Endodermal cell (in vitro differentiated cells): ENCODE measurements at places on chromosomes 11 and 22.

GRCh38 chr11:29309992-29310391 lies 706.8 kb downstream of the KCNA4 start:
- DNase-seq, result no peak

DNA sequence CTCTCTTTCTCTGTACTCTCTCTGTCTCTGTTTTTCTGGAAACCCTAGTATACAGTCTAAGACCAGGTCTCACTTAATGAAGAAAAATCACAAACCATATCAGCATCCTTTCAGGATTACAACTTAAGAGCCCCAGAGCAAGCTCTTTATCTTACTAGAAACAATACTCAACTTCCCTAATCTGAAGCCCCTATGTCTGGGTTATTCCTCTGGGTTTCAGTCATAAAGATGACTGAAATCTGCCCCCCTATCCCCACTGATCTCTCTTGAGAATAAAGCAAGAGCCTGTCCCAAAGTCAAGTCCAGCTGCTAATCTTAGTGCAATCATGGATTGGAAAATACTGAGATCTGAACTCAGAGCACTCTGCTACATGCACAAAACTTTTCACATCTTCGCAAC lies 53.9 kb upstream of the PICALM start:
- no peak for DNase-seq

DNA sequence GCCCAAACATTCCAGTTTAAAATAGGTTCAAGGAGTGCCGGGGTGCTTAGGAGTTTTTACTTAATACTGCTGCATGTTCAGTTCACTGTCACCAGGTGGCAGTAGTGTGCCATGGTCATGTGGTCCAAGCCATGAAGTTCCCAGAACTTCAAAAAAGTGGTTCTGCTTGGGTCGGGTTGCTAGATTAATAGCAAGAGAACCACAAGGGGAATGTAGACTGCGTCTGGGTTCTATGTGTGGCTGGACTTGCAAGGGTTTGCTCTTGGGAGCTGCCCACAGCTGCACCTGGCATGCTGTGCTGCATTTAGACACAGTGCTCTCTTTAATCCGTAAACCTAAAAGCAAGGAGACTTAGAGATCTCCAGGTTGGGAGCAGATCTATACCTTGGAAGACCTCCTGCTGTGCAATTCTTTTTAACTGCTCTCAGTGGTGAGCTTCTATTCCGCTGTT lies 6.5 kb upstream of the SPON1 start:
- peak; percentile 85 for DNase-seq

- DNase-seq, result no peak
Measured at GRCh38 chr22:46418827-46419226, 83.3 kb downstream of the TRMU start.

GRCh38 chr11:126115816-126116331 lies 53.2 kb upstream of the CDON start:
- peak; percentile 68 for DNase-seq

- DNase-seq, result no peak
Measured at GRCh38 chr11:125069008-125069407, 5.9 kb downstream of the SLC37A2 start.

GRCh38 chr11:76691655-76692054 lies 21.1 kb upstream of the LRRC32 start:
- no peak for DNase-seq

GRCh38 chr11:13972043-13972910 lies 9.8 kb downstream of the SPON1 start:
- no peak for DNase-seq

DNA sequence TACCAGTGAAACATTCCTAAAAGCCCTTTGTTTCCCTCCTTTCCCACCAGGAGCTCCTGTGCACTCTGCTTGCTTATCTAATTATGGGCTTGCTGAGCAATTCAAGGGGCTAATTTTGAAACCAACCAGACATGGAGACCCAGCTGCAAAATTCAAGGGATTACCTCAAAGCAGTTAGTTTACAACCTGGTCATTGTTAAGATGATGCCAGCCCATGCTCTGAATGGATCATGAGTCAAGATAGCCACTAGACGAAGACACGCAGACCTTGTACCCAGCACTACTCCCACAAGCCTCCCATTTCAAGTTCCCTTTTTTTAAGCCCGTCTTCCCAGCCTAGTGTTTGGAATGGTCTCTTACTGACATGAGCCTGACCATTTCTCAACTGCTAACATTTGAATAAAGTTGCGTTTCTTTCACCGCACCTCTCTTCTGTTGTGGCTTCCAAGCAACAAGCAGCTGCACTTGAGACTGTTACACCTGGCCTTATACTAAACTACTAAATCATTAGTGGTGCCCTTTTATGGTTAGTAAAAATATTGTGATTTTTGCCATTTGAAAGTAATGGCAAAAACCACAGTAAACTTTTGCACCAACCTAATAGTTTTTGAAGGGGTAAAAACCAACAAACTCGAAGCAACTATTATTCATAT lies 315.3 kb upstream of the LUZP2 start:
- DNase-seq, result no peak

- no peak for DNase-seq
Measured at GRCh38 chr22:28798810-28799605, 1.4 kb downstream of the XBP1 start.

GRCh38 chr11:130490682-130491449 lies 42.4 kb downstream of the ADAMTS15 start:
- no peak for DNase-seq

GRCh38 chr22:35660291-35661127 lies 12.3 kb downstream of the APOL6 start:
- no peak for DNase-seq

DNA sequence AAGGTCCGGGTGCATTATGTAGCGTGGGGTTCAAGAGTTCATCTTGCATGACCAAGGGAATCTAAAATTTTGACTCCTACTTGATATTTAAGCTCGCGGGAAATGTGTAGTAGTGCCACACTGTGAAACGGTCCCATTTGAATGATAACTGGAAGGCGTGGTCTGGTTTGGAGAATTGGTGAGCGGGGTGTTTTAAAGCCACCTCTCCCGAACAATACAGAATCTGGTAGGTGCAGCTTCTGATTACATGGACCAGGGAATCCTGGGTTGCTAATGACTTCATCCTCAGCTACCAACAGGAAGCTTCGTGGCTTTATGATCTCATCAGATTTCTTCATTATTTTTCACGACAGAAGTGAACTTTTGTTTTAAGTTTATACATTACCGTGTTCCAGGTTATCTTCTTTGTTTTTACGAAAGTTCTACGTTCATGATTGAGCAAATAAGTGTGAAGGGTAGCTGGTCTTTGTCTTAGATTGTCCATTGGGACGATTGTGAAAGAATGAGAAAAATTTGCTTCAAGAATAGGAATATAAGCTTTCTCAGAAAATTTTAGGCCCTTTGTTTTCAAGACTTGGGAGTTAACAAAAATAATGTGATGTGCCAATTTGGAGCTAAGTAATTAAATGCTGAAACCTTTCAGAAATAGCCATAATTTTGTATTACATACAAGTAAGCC lies 1.7 kb downstream of the QSER1 start:
- DNase-seq, result no peak

- peak; percentile 95 for DNase-seq
Measured at GRCh38 chr11:31798554-31799434, 12.3 kb downstream of the PAX6 start.

- peak; percentile 26 for DNase-seq
Measured at GRCh38 chr11:76621466-76621865, 49.1 kb downstream of the LRRC32 start.

DNA sequence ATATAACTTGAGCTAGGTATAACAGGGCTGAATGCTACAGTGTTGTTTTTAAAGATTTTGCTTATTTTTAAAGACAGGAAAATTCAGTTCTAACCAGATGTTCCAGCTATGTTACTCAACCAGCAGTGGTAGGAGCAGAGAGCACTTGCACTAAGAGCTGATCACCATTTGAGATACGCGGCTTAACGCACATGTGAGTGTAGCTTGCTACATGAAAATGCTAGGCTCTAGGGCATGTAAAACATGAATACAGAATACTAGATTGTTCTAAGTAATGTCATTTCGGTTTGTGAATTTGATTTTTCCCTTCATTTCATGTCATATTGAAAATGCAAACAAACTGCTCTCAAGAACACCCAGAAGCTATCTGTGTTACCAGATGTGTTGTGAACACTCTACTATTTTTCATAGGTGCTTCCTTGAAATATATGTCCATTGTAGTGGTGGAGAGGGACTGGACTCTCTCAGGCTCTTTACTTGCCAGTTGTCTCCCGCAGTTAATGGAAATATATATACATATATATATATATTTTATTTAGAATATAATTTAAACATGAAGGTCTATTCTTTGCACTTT lies 10.8 kb upstream of the TECTA start:
- no peak for DNase-seq

DNA sequence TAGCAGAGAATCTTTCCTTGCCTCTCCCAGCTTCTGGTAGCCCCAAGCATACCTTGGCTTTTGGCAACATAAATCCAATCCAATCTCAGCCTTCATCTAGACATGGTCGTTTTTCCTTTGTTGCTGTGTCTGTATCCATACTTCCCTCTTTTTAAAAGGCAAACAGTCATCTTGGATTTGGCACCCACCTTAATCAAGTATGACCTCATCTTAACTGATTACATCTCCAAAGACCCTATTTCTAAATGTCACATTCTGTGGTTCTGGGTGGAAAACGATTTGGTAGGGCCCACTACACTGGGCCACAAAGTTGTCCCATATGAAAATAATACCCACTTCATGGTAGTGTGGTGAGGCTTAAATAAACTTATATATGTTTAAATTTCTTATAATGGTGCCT lies 852 bp downstream of the BUD13 start:
- no peak for DNase-seq

GRCh38 chr11:6480299-6480914 lies 724 bp downstream of the ARFIP2 start:
- DNase-seq, result no peak

DNA sequence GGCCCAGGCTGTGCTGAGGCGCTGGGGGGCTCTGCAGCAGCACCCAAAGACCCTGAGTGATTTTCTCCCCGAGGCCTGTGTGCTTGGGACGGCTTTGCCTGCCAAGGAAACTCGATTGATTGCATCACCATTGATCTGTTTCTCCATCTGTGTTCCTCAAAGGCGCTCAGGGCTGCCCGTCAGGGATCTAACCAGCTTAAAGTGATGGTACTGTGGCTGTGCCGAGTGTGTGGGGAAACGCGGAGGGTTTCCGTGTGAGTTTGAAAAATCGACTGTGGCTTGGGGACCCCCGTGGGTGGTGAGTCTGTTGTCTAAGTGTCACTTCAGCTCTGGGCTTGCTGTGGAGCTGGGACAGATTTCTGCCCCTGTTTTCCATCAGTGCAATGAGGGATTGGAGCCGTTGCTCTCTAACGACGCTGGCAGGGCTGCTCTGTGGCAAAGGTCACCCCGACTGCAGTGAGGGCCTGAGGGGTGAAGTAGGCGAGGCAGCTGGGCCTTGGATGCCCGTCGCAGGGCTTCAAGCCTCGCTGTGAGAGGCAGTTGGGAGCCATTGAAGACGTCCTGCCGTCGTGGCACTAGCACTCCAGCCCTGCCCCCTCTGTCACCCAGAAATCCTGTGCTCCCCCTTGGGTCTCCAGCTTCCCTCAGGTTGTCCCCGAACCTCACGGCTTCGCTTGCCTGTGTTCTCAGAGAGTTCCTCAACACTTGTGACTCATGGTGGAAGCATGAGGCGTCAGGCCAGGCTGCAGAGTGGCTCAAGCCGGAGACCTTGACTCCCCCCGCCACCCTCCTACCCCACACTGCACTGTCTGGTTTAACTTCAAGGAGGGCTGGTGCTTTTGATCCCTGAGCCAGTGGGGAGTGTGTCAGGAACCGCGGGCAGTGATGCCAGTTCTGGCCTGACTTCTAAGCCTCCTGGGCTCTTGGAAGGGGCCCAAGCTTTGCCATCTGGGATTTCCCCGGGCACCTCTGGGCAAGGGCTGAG lies 21.8 kb downstream of the CACNA1I start:
- DNase-seq, result peak; percentile 72

DNA sequence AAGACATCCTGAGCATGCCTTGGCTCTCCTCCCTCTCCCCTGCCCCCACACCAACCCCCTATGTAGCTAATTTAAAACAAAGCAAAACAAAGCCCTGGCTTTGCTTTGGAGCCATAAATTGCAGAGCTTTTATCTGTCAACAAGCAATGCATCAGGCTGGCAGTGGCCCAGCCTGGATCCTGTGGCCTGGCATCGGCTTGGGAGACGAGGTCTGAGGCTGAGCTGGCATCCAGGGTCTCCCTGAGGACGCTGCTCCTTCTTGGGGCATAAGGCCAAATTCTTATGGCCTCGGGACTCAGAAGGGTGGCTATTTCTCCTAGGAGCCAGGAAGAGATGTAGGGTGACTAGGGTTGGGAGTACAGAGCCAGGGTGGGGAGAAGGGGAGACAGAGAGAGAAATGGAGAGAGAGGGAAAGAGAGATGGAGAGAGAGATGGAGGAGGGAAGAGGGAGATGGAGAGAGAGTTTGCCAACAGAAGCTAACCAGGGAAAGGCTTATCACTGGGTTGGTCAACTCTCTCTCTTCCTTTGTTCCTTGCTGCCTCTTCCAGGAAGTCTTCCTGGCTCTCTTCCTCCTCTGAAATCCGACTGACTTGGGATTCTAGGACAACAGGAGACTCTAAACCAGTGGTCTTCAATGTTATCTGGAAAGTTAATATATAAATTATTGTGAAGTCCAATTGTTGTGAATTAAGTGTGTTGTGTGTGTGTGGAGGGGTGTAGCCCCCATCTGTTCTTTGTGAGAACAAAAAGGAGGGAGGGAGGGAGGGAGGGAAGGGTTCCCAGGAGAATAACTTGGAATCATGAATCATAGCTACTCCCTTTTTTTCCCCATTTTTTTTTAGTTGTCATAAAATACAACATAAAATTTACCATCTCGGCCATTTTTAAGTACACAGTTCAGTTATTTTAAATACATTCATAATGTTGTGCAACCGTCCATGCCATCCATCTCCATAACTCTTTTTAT lies 29.1 kb downstream of the TSPAN18 start:
- no peak for DNase-seq

DNA sequence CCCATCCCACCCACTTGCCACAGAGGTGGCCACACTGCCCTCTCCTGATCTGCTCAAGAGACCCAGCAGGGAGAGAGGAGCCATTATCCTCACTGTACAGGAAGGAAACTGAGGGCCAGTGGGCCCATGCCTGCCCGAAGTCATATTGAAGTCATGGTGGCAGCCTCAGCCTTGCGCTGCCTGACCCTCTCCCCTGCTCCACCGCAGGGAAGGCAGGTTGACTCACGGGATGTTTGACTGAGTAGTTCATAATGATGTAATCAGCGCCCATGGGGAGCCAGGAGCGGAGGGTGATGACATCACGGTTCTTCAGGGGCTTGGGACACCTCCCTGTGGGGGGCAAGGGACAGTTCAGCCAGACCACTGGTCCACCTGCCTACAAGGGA lies 6.1 kb upstream of the ARAP1 start:
- DNase-seq, result no peak

DNA sequence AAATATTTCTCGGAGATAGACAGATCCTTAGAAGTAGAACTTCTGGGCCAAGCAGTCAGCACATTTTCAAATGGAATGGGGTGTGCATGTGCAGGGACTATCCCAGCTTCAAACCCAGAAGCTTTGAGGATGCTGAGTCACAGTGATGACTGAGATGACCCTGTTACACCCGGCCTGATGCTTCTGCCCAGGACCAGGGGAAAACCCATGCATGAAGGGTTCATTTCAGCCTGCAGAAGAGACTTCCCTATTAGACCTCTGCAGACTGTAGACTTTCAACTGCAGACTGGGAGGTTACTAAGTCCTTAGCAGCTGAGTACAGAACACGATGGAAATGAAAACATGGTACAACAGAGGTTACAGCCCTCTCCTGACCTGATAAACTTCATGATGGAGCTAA lies 3.6 kb upstream of the OR2AT4 start:
- no peak for DNase-seq

- no peak for DNase-seq
Measured at GRCh38 chr11:77190331-77191075, 62.5 kb downstream of the MYO7A start.

GRCh38 chr22:27799015-27799826 lies 2.3 kb downstream of the MN1 start:
- peak; percentile 77 for DNase-seq
